Amygdala (tissue), 56 donors: ENCODE measurements at places on chromosomes 1 and 21.

GRCh38 chr1:236502579-236502971, 21.2 kb upstream of the LGALS8 start:
- DNase-seq: no peak

GRCh38 chr1:245580651-245581050, 425.9 kb downstream of the KIF26B start:
- DNase-seq: no peak

DNA sequence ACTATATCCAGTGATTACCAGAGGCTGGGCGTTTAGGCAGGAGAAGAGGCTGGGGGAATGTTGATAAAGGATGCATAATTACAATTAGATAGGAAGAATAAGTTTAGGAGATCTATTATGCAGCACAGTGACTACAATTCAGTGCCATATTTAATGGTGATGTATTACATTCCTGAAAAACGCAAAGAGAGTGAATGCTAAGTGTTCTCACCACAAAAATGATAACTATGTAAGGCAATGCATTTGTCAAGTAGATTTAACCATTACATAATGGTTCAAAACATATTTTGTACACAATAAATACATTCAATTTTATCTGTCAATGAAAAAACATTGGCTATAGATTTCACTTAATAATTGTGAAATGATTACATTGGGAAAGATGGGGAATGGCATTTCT, 548.9 kb downstream of the NUF2 start:
- DNase-seq: no peak

GRCh38 chr1:17198476-17199258, 6.3 kb upstream of the PADI1 start:
- no peak for DNase-seq

- DNase-seq: no peak
Observed at GRCh38 chr1:90561103-90561783, 155.9 kb downstream of the BARHL2 start.

GRCh38 chr1:6071219-6071618, 25.5 kb downstream of the KCNAB2 start:
- DNase-seq: no peak

GRCh38 chr1:12113433-12114339, 50.6 kb downstream of the TNFRSF8 start:
- DNase-seq: no peak

- no peak for DNase-seq
Observed at GRCh38 chr21:17352996-17353655, 159.7 kb upstream of the CXADR start.

GRCh38 chr1:201379733-201380242, 2.3 kb upstream of the TNNT2 start:
- no peak for DNase-seq

DNA sequence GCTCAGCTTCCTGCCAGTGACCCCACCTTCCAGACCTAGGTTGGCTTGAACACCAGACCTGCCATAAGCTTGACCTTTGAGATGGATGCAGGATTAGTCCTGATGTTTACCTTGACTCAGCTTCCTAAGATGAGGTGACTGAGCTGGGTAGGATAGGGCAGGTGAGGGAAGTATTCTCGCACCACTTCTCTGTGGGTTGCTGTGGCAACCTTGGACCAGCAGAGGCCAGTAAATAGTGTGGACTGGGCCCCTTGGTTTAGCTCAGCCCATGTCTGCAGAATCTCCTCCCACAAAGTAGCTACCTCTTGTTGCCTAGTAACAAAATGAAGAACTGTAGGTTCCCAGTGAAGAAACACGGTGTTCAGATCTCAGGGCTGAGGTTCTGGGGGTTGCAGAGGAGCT, 8.4 kb downstream of the RPS6KA1 start:
- DNase-seq: peak; percentile 29

DNA sequence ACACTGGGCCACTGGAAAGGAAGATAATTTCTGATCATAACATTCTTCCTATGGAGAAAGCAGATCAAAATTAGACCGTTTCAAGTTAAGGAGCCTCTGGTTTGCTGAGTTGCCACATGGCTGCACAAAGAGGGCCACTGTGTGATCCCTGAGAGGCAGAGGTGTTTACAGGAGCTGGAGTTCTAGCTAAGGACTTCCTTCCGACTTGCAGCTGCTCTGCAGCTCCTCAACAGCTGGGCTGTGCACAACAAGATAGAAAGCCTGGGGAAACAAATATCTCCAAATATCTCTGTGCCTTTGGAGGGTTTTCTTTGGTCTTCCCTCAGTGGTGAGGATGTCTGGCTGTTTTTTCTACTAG, 26.8 kb downstream of the GADD45A start:
- no peak for DNase-seq

DNA sequence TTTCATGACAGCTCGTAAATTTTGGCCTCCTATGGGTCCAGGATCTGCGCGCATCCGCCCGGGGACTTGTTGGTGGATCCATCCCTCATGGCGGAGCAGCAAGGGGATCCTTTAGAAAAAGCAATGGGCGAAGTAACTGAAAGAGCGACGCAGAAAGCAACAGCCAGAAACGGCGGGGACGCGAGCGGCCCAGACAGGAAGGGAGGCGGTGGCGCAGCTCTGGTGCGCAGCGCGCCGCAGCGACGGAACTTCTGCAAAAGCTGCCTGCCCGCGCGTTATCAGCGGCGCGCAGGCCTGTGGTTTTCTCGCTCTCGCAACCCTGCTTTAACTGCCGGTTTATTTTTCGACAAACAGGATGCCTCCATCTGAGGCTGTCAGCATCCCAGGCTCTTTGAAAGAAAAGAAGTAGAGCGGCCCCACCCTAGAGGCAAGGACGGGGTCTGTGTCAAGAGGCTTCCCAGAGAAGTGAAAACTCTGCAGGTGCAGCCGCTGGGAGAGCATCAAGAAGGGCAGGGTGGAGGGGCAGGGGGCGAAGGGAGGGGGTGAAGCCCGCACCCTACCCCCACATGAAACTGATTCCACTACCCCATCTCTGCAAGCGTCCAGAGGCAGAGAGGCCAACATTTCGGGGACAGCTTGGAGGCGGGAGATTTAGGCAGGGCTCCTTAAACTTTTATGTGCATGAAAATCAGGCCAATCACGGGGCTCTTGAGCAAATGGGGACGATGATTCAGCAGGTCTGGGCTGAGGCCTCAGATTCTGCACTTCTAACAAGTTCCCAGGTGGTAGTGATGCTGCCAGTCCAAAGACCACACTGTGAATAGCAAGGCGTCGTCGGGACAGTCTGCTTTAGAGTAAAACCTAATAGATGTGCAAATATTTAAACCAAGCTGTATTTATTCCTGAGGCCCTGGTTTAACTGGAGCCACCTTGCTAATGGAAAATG, 22.2 kb downstream of the RUNX1 start:
- no peak for DNase-seq

- no peak for DNase-seq
Observed at GRCh38 chr1:89098857-89099256, 27.1 kb downstream of the GBP2 start.

DNA sequence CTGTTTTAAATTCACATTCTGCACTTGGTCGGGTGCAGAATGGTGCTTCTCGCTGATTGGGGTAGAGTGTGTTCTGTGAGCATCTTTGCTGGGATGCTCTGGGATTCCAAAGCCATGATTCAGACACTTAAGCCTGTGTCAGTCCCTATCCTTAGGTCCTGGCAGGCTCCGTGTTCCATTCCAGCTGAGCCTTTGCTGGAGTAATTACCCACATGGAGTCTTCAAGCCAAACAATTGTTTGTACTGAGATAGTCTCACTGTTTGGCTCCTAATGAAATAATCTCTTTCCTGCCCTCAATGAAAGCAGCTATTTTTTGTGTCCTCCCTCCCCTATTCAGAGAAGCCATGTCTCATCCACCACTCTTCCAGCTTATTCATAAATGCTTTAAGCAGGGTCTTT, 18.7 kb downstream of the SMAP2 start:
- no peak for DNase-seq

GRCh38 chr1:47872886-47873285, 124.3 kb downstream of the TRABD2B start:
- no peak for DNase-seq

GRCh38 chr1:226599636-226600238, 51.2 kb downstream of the STUM start:
- no peak for DNase-seq

DNA sequence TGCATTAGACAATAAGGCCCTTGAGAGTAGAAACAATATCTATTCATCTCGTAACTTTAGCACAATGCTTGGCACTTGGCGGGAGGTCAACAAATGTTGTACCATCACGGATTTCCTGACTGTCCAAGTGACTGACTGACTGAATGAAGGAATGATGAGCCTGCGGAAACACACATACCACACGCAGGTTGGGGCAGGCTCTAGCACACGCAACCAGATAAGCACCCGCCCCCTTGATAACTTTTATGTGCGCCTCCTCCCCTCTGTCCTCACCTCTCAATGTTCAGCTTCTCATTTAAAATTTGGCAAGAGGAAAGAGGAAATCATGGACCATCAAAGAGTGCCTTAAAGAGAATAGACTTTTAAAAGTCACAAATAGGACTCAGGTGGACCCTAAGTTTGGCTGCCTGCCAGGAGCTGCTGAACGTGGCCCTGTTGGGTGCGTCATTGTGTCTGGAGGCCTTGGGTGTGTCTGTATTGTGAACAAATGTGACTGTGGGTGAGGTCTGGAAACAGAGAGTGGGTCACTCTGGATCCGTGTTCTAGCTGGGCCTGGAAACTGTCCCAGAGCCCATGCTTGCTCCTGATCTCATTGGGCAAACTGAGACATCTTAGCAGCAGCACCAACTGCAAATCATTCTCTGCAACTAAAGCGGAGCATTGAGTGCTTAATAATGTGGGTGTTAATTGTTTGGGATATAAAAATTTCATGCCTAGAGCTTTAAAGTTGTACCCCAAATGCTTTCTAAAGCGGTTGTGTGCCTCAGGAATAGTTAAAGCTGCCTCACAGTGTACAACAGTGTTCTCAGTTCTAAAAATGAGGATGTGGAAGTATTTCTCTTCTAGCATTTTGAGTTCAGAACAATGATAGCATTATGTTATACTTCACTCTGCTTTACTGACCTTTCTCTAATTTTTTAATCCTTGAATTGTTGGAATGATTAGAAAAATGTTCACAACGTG, 47.6 kb upstream of the ABCG1 start:
- DNase-seq: peak; percentile 68
